Stimulated activated CD4-positive, alpha-beta T cell treated with anti-CD3 and anti-CD28 coated beads, Interleukin-12 subunit alpha, Interleukin-12 subunit beta, amount 100 ng/mL, for 24 hours (primary cell): ENCODE measurements at places on chromosomes 2 and 18.

GRCh38 chr2:32711219-32711618 lies 83.4 kb downstream of the TTC27 start:
- DNase-seq, result no peak

- no peak for DNase-seq
These were observed 27.8 kb upstream of the RHOB start for GRCh38 chr2:20419007-20419576.

DNA sequence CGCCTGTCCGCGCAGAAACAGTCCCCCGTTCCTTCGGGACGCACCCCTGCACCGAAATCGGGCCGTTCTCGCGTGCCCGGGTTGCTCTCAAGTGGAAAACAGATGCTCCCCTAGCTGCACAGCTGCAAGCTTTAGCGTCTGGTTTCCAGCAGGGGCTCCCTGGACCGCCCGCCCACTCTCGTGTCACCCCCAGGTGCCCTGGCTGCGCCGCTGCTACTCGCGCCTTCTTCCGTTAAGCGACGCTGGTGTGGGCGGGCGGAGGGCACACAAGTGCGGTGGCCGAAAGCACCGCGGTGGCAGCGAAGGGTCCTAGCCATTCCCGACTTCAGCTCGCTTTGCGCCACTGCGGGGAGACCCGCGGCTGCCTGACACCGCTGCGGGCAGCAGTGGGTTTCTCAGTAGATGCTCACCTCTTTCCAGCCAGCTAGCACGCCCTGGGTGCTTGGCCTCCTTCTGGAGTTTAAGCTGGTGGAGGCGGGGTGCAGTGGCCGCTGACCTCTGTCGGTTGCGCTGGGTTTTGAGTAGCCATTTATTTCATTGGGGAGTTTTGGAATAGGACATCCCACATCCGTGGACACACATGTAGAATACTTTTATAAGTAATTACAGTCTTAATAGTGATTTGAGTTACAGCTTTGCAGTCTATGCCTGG lies 806 bp downstream of the ZNF407 start:
- DNase-seq, result peak; percentile 60

- DNase-seq, result no peak
These were observed 6.3 kb downstream of the RAX start for GRCh38 chr18:59266886-59267502.

- peak; percentile 22 for DNase-seq
These were observed 597 bp upstream of the TEKT4 start for GRCh38 chr2:94870440-94871225.

- no peak for DNase-seq
These were observed 308.1 kb upstream of the CYRIA start for GRCh38 chr2:16973586-16974286.
